ENCODE measurements at places on chromosomes 12 and 14.

GRCh38 chr12:77855548-77855947 is 24.9 kb downstream of the NAV3 start:
- DNase-seq: no peak

DNA sequence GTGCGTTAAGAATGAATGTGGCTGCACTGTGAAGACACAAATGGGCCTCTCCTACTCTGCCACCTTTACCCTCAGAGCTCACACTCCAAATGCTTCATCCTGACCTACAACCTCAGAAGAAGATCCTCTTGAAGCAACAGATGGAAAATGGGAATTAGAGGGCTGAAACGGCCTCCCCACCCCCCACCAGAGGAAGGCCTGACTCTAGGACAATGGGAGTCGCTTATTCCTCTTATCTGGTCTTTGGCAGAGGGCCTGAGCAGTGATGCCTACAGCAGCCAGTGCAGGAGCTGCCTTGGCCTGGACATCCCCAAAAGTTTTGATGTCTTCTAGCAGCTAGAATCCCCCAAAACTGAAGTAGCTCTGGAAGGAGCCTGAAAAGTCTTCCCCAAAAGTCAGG is 29.2 kb downstream of the BTBD7 start:
- no peak for DNase-seq

DNA sequence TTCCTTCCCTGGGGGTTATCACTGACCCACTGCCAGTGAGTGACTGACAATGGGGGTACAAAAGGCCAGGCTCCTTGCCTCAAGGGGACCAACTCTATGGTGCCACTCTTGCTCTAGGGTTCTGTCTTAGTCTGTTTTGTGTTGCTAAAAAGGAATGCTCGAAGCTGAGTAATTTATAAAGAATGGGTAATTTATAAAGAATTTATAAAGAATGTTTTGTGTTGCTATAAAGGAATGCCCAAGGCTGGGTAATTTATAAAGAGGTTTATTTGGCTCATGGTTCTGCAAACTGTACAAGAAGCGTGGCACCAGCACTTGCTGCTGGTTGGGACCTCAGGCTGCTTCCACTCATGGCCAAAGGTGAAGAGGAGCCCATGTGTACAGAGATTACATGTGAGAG is 15.8 kb upstream of the RASSF8 start:
- no peak for DNase-seq

- no peak for DNase-seq
Observed at GRCh38 chr14:68622856-68623255, 170.0 kb downstream of the ZFP36L1 start.
